Stimulated activated CD8-positive, alpha-beta memory T cell treated with anti-CD3 and anti-CD28 coated beads, Interleukin-2, amount 100 ng/mL, for 48 hours (primary cell): ENCODE measurements at places on chromosomes 2 and 18.

- no peak for DNase-seq
Measured at GRCh38 chr18:10923141-10923540, 226.2 kb downstream of the PIEZO2 start.

GRCh38 chr2:40741532-40741931 is 289.6 kb upstream of the SLC8A1 start:
- no peak for DNase-seq

- no peak for DNase-seq
Measured at GRCh38 chr2:64754570-64754969, 100.9 kb upstream of the SERTAD2 start.

DNA sequence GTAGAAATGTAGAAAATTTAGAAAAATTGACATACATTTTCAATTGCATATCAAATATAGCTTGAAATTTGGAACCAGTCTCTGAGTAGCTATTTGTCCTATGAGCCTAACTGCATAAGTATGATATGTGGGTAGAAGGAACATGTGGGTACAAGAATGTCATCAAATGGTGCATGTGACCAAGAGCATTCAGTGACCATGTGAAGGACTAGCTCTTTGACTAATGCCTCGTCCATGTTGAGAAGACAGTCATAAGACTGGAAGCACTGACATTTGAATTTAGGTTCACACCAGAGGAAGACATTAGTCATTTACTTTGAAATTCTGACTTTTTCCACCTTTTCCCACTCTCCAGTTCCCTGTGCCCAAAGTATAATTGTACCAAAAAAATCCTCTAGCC is 12.6 kb downstream of the MRPL44 start:
- DNase-seq = no peak

- no peak for DNase-seq
Measured at GRCh38 chr18:41410006-41410405, 545.0 kb upstream of the PIK3C3 start.

GRCh38 chr2:46963941-46964673 is 48.5 kb upstream of the MCFD2 start:
- DNase-seq = no peak

DNA sequence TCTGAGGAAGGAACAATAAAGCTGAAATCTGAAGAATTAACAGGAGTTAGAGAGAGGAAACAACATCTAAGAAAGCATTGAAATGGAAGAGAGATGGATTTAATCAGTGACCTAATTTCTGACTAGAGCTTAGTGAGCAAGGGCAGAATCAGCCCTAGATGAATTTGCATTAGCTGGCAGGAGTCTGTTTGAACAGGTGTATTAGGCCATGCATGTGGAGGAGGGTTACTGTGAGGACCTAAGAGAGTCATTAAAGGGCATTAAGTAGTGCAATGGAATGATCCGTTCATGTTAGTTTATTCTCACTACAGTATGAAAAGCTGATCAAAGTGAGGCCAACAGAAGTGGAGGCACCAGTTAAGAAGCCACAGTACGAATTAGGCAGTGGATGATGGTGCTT is 285.3 kb downstream of the GRB14 start:
- no peak for DNase-seq

- DNase-seq = no peak
Measured at GRCh38 chr2:203623661-203624060, 82.8 kb upstream of the CD28 start.

GRCh38 chr2:155157065-155157464 is 458.6 kb downstream of the KCNJ3 start:
- DNase-seq = no peak

- no peak for DNase-seq
Measured at GRCh38 chr2:230828272-230828961, 36.3 kb upstream of the ITM2C start.

- no peak for DNase-seq
Measured at GRCh38 chr2:229408356-229408755, 137.3 kb upstream of the PID1 start.

- no peak for DNase-seq
Measured at GRCh38 chr2:109467701-109468100, 146.1 kb downstream of the SEPTIN10 start.

- peak; percentile 43 for DNase-seq
Measured at GRCh38 chr2:64807417-64807816, 153.7 kb upstream of the SERTAD2 start.

DNA sequence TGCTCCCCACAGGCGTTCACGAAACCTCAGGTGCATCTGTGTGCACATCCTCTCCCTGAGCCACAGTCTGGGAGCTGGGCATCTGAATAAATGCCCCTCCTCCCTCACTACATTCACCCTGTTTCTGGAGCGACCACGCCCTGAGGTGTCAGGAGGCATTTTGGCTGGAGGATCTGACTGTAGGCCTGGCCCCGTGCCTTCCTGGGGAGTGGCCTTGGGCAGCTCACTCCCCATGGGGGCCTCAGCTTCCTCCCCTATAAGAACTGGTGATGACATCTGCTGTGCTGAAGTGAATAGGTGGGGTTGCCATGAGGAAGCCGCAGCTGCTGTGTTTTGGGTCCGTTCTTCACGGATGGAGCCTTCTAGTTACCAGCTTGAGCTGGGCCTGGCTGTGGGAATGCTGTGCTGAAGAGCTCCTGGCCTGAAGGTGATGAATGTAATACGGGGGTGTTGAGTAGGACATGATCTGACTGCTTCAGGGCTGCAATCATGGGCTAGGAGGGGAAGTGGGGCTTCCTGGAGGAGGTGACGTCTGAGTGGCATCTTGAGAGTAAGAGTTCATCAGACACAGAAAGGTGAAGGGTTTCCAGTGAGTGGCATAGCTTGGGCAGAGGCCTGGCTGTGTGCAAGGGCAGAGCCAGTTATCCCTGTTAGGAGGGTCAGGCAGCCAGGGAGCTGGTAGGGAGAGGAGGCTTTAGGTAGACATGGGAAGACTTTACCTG is 58.2 kb downstream of the GLI2 start:
- DNase-seq = no peak

DNA sequence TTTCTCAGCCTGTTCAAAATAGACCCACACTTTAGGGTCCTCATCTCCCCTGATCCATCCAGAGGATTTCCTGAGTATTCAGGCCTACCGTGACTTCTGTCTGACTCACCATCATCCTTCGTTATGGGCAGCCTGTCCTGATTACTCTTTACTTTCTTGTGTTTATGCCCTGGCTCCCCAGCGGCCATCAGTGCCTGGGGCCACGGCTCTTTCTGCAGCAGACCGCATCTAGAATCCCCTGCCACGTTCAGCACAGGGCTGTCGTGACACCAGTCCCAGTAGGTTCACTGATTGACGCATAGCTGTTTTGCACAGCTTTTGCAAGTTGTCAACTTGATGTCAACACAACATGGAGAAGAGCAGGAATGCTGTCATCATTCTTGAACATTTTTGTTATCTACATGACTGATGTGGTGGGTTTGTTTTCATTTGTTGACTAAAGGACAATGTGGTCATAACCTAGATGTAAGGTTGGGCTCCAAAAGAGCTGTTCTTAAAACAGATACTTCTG is 225.6 kb downstream of the HAUS1 start:
- no peak for DNase-seq

DNA sequence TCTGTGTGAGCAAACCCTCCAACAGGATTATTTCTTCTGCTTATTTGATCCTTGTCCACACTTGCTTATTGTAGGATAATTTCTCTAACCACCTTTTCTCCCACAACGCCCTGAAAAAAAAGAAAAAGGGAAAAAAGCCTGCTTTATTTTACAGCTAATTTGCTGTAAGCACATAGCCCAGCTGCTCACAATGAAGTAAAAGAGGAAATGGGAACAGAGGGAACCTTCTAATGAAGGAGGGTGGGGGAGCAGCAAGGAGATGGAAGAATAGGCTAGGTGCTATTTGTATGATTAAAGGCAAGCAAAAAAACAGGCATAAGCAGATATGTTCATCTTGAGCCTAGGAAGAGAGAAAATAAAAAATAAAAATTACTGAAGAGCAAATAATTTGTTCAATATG is 331.6 kb downstream of the TXNL1 start:
- no peak for DNase-seq

DNA sequence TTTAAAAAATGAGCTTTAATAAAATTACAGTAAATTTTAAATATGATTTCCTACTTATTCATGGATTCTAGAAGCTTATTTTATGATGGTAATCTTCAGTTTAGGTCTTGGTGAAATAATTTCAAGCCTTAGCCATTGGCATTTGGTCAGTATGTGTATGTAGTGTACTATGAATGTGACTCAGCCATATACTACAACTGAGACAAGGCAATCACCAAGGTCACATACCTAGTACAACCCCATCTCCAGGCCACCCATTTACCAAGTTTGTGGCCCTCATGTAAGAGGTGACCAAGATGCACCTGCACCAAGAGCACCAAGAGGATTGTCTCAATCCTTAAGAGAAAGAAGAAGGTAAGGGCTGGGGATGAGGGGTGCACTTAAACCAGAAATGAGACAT is 54.8 kb upstream of the FRZB start:
- no peak for DNase-seq

DNA sequence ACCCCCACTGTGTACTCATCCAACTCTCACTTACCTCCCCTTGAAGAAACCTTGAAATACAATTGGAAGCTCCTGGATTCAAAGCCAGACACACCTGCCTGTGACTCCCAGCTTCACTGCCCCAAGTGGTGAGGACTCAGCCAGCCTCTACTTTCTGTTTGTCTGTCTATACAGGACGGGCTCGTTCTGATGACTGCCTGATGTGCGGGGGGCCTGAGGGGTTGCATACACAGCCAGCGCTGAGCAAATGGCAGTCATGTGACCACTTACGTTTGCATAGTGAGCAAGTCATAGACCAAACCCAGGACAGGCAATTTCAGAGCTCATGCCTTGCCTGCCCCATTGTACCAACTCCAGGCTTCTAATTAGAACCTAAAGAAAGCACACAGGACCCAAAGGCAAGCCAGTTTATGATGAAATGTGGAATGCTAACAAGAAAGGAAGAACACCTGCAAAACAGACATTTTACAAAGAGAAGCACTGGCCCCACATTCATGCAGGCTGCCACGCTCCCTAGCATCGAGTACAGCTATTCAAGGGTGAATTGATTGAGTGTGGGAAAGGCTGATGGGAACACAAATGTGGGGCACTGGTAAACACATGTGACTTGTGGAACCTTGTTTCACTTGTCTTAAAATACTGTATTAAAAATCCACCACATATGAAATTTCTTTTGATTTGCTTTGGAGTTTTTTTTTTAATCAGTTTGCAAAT is 137.8 kb downstream of the LNPK start:
- DNase-seq = no peak

- no peak for DNase-seq
Measured at GRCh38 chr18:5772306-5773105, 122.8 kb downstream of the TMEM200C start.

DNA sequence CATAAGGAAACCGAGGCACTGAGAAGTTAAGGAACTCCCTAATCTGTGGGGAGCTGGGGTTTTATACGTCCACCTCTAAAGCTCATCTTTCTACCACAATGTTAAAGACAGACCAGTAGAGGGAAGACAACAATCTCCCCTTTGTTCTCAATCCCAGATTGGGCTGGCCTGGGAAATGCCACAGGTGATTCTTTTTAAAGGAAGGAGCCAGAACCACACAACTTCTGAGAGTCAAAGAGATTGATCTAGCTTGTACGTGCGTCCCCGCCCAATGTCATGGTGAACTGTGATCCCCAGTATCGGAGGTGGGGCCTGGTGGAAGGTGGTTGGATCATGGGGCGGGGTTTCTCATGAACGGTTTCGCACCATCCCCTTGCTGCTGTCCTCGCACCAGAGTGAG is 81.8 kb upstream of the LCLAT1 start:
- DNase-seq = no peak

GRCh38 chr2:109637749-109638570 is 23.8 kb downstream of the SOWAHC start:
- no peak for DNase-seq

DNA sequence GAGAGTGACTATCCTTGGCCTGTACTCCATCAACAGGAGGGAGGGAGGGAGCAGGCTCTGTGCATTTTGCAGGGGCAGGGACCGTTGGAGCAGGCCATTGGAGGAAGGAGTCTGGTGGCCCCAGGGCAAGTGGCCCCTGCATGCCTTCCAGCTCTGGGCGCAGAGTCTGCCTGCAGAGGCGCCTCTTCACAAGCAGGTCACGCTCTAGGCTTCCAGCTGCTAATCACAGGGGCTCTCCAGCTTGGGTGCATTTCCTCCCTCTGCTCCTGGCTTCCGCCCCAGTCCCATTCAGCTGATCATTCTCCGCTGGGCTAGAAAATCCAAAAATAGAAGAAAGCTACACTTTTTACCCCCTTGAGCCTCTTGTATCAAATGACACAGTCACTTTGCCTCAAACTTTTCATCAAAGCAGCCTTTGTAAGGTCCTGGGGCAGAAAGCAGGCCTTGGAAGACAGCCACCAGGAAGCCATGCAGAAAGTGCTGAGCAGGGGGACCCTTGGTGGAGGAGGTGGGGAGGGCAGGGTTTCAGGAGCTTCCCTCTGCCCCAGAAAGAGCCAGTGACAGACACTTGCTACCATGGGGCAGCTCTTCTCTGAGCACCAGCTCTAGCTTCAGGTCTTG is 11.3 kb downstream of the TMEM247 start:
- DNase-seq = no peak

- no peak for DNase-seq
Measured at GRCh38 chr18:11872479-11873136, 21.4 kb downstream of the CHMP1B start.

- no peak for DNase-seq
Measured at GRCh38 chr2:168155046-168155445, 92.3 kb downstream of the STK39 start.

DNA sequence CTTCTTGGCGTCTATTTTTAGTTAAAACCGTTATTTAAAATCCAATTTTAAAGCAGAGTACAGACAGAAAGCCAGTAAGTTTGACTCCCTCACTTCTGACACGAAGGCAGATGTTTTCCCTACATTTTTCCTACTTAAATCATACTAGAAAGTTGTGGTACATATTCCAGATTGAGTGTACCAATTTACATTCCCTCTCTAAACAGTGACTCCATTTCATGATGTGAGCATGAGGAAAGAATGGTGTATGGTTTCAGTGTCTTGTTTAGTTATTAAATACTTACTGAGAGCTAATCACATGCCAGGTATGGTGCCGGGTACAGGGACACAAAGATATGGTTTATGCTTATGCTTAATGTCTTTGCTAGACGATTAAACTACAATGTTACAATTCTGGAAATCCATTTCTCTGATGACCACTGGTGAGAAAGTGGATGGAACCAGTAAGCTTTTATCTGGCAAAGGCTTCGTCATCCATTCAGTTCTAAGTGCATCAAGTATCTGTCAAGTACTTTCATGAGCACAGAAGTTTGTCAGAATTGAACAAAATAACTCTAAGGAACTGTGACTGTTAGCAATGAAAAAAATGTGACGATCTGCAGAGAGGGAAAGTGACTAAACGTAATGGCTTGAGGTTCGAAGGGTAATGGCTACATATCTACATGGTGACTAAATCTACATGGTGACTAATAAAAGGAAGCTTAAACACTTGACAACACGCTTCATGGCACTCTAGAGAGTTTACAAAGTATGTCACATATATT is 25.7 kb downstream of the MAP4K3 start:
- DNase-seq = no peak

DNA sequence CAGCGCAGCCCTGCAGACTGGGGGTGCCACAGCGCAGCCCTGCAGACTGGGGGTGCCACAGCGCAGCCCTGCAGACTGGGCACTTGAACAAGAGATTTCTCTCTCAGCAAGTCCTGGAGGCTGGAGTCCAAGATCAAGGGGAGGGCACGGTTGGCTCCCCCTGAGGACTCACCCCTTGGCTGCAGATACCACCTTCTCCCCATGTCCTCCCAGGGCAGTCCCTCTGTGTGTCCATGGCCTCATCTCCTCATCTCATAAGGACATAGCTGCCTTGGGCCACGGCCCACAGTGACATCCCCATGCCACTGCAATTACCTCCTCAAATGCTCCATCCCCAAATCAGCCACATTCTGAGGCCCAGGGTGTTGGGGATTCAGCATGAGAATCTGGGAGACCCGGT is 98.2 kb downstream of the TPO start:
- DNase-seq = no peak
